Activated T-helper 1 cell treated with anti-CD3 and anti-CD28 coated beads, Interleukin-12 subunit alpha, Interleukin-12 subunit beta, Interleukin-2, Interleukin-4 antibody, amounts not matched to agents 30 ng/mL and 10 ng/mL and 1 ng/mL, durations not matched to agents 14 hours and 24 hours and 36 hours (primary cell): ENCODE measurements at places on chromosomes 7 and 10.

DNA sequence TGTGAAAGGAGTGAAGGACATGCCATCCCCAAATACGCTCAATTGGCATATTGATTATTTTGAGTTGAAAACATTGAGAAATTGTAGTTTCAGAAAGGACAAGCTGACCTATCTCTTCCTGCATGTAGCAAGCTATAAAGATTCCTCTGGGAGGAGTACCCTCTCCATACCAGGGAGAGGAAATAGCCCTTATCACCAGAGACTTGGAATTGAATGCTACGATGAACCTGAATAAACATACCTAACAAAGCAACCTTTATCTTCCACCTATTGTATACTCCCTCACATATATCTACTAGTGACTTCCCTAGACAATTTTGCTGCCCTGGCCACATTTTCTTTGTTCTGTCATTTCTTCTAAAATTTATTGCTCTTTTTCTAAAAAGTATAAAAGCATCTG lies 150.2 kb upstream of the EEPD1 start:
- DNase-seq, result no peak

DNA sequence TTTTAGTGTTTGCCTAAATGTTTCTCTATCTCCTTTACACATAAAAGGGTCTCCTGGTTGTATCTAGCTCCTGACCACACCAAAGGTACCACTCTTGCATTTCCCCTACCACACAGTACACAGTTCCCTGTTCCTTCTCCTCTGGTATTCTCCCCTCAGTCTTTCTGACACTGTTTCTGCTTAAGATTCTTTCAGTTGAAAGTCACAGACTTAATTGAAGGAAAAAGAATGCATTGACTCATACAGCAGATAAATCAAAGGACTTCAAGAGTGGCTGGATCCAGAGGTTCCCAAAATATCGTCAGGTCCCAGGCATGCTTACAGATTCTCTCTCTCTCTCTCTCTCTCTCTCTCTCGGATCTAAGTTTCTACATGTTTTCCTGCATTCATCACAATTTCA lies 185.6 kb upstream of the LRGUK start:
- no peak for DNase-seq

GRCh38 chr10:118586911-118587310 lies 8.5 kb downstream of the PRLHR start:
- DNase-seq, result no peak

DNA sequence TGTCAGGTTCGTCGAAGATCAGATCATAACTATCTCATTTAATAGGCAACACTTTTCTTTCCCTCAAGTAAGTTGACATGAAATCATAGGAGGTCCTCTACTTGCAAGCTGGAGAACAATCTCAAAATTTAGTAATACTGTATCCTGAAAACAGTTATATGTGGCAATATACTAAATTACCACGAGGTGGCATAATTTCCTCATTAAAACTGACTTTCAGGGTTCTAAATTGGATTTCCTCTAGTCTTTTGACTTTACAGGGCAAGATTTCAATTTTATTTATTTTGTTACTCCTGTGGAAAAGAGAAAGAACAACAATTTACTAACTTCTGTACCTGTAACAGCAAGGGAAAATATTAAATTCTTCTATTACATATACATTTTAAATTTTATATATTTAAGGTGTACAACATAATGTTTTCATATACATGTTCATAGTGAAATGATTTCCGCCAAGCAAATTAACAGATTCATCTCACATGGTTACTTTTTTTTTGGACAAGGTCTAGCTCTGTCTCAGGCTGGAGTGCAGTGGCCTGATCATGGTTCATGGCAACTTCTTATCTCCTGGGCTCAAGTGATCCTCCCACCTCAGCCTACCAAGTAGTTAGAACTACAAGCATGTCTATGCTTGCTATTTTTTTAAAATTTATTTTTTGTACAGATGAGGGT lies 53.4 kb upstream of the CYP2C18 start:
- no peak for DNase-seq

- DNase-seq, result no peak
Measured at GRCh38 chr10:66162560-66163143, 763.2 kb upstream of the LRRTM3 start.

DNA sequence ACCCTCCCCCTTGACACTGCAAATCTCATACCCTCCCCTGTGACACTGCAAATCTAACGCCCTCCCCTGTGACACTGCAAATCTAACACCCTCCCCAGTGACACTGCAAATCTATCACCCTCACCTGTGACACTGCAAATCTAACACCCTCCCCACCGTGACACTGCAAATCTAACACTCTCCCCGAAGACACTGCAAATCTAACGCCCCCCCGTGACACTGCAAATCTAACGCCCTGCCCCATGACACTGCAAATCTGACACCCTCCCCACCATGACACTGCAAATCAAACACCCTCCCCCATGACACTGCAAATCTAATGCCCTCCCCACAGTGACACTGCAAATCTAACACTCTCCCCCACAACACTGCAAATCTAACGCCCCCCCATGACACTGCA lies 603.7 kb downstream of the DNAJB6 start:
- no peak for DNase-seq

DNA sequence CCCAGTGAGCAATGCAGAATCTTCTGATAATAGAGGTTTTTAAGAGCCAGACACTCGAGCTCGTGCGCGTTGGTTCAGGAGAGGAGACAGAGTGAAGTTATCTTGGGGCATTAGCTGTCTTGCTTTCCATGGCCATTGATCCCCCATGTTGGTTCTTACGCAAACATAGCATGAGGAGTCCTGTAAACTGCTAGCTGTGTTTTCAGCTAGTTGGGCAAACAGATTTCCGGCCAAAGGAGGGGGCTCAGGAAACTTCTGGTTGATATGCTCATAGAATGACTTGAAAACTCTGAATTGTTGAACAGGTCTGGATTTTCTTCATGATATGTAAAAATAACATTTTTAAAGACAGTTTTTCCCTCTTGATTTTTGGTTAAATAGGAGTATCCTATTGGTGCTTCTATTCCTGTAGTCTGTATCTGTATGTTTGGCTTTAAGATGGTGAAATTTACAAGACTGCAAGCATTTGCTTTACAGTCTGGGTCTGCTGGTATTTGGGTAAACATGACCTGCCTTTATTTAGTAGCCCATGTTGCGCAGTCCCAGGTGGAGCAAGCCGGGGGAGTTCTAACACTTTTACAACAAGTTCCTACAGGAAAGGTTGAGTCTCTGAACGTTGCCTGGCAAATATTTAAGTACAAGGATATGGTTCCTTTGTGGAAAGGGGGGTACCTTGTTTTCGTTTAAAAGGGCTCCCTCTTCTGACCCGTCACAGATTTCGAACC lies 218.4 kb upstream of the KCND2 start:
- DNase-seq, result no peak

DNA sequence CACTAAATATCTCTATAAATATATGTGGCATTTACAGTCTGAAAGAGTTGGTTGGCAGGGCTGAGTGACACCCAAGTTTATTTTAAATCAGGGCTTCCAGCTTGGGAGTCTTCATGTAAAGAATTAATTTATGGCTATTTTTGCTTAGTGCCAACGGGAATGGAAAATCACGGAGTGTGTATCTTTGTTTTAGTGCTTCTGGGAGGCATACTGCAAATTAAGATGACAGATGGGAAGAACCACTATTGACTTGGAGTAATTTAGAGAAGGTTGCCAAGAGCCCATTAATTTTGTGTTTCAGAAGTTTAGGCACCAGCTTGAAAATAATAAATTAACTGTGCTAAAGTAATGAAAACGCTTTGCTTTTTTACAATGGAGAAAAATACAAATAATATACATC lies 135.2 kb downstream of the GPR37 start:
- DNase-seq, result no peak
